ENCODE measurements at places on chromosomes 16 and 17.

DNA sequence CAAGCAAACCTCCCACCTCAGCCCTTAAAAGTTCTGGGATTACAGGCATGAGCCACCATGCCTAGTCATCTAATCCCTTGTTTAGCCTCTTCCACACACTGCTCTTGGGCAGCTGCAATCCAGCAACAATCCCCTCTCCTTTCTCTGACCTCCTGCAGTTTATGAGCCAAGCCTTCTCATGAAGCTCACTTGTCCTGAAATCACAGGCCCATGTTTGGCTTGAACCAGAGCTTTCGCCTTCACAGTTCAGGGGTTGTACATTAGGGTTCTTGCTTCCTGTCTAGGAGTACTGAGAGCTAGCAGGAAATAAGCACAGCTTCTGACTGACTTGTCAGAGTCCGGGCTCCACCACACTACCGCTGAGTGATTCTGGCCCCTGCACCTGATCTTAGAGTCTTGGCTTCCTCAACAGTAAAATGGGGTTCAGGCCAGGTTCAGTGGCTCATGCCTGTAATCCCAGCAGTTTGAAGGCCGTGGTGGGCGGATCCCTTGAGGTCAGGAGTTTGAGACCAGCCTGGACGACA, 16.3 kb downstream of the ERAL1 start:
- DNase-seq: no peak

DNA sequence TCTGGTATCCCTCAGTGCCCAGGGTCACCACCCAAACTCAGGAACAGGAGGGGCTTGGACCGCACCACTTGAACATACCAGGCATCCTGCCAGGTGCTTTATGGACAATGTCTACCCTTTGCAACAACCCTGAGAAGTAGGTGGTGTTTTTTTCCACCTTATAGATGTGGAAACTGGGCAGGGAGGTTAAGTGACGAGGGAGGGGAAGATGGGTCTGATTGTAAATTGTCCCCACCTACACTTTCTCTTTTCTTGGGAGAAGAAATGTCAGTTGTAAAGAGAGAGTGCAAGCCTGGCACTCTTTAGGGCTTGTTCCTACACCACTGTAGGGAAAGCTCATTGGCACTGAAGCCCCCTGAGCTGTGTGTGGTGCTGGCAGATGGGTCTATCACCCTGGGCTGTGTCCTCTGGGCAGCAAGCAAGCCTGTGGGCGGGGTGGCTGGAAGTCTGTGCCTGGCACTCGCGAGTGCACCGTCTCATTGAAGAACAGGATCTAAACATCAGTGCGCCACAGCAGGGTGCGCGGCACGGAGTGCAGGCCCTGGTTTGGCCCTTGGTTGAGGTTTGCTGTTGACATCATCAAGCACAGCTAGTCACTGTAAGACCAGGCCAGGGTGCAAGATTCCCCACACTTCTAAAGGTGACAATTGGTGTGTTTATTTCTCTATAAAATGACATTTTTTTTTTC, 15.1 kb downstream of the NOD2 start:
- no peak for DNase-seq

DNA sequence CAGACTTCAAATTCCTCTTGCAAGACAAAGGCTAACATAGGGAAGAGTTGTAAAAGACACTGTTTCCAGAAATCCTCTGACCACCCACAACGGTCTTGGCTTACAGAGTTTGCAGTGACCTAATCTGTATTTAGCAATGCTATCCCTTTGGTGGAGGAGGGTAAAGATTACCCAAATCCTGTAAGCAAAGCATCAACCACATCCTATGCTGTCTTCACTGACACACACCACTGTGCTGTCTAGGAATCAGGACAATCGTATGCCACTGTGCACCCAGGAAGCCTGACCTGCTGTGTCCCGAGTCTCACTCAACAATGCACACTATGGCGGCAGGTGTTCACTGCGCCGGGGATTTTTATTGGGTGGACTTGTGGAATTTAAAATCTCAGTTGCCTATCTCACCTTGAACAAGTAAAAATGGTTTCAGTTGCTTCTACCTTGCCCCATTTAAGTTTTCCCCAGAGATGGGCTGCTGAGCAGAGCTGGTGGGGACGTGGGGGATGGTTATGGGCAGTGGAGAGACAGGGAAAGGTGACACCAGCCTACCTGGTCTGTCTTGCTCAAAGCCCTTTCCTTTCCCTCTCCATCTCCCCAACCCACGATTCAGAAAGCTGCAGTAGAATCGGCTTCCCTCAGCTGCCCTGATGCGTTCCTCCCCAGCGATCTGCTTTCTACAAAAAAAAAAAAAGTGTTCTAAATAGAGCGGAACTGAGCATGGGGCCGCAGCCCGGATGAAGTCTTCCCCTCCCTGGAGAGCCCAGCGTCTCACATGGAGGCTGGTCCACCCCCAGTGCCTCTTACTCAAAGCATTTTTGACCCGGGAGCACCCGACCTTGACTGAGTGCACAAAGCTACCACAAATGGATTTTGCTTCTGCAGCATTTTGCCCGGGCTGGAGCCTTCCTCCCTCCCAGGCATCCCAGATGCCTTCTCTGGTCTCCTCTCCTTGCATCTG, 271.5 kb downstream of the SOX9 start:
- peak; percentile 86 for DNase-seq

DNA sequence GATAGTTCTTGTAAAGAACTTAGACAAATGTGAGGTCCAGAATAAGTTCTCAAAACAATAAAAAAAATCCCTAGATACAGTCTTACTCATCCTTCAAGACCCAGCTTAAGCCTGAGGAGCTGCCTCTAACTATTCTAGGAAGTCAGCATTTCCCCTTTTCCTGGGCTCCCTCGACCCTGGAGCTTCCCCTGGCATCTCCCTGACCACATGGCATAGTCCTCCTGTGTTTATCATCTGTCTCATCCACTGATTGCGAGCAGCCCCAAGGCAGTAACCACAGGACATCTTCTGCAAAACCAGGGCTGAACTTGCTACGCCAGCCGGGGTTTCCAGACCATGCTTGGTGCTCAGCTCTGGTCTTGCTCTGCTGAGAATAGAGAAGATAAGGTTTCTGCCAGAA, 36.7 kb upstream of the NLRP1 start:
- DNase-seq: no peak

DNA sequence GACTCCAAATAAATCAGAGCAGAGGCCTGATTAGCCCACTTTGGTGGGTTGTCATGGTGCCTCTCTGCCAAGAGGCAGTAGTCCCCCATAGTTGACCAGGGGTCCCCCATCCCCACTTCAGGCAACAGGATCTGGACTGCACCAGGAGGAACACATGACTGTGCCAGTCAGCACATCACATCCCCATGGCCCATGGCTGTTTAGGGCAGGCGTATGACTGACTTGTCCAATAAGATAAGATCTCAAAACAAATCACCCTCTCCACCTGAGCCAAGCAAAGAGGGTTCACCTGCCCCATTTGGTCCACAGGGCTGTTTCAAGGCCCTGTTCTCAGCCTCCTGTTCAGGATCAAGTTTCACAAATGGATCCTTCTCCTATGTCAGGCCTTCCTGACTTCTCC, 93.3 kb downstream of the C16orf78 start:
- no peak for DNase-seq

- DNase-seq: no peak
Observed at GRCh38 chr16:7227229-7227721, 105.4 kb upstream of the RBFOX1 start.

DNA sequence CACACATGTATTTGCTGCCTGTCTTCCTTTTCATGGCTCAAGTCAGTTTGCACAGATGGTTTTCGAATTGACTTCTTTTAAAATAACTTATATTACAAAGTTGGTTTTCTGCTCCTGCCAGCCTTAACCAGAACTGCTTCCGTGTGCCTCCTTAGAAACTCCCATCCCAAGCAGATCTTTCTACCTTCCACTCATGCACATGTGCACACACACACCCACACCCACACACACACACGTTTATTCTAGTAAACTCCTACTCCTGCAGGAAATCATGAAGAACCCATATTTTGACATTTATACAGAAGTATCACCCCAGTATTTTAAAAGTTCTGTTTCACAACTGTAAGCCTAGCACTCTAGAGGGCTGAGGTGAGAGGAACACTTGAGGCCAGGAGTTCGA, 329.5 kb upstream of the SOX9 start:
- no peak for DNase-seq

- no peak for DNase-seq
Observed at GRCh38 chr16:85579923-85580580, 33.1 kb upstream of the GSE1 start.

DNA sequence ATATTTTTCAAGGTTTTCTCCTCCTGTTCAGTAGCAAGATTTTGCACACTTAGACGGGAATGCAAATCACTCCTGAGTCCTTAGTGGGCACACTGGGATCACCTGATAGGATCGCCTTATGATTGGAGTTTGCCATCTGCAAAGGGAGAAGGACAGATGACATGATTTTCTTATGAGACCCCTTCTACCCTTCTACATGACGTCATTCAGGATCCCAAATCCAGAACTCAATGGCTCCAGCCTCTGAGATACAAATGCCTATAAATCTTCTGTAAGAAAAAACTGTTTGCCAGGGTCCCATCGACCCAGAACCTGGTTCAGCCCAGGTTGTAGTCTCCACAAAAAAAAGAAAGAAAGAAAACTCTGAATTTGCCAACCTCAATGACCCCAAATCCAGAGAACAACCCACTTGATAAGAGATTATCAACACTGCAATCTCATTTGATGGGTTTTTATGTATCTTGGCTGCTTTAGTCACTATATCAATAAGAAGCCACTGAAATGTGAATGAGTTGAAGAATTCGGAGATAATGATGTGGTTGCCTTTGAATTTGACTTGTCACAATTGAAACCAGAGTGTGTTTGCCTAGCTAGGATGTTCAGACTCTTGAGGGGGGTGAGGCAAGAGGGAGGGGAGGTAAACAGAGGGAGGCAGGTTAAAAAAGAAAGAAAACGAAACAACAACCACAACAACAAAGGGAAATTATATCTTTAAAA, 6.7 kb downstream of the ZNF423 start:
- DNase-seq: no peak

DNA sequence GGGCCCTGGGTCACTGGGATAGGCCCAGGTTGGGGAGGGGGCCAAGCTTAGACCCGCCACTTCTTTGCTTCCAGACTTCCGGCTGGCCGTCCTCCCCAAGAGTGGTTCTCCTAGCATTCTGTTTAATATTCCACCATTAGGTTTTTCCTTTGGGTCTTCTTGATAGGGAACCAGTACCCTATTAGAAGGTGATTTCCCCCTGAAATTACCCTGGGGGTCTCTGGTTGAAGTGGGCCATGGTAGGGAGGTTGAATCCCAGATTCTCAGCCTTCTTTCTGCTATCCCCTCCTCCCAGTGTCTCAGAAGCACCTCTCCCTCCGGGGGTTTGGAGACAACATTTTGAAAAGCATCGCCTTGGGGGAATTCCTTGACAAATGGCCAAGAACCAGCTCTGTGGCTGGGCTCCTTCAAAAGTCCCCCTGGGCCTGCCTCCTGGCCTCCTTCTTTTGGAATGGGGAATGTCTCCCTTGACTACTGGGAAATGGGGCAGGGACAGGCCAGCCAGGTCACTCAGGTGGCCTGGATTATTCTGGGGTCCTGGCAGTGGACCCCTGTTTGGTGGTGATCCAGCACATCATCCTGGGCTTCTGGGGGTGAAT, 5.7 kb downstream of the LASP1 start:
- peak; percentile 61 for DNase-seq

DNA sequence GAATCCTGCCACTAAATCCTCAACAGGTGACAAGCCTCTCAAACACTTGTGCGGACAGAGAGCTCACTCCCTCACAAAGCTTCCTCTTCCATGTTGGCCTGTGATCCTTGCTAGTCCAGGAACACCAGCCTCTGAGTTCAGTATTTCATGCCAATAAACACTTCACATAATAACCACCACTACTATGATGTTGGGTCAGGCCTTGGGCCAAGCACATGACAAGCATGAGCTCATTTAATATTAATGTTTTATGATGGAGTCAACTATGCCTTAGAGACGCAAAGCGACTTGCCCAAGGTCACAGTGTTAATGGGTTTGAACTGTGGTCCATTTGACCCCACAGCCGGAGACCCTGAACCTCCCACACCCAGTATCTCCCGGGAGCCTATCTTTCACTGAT, 129.1 kb downstream of the GAS7 start:
- no peak for DNase-seq

GRCh38 chr17:158379-158778, 21.0 kb downstream of the SCGB1C2 start:
- DNase-seq: no peak

- no peak for DNase-seq
Observed at GRCh38 chr16:57708168-57708567, 13.6 kb downstream of the DRC7 start.

DNA sequence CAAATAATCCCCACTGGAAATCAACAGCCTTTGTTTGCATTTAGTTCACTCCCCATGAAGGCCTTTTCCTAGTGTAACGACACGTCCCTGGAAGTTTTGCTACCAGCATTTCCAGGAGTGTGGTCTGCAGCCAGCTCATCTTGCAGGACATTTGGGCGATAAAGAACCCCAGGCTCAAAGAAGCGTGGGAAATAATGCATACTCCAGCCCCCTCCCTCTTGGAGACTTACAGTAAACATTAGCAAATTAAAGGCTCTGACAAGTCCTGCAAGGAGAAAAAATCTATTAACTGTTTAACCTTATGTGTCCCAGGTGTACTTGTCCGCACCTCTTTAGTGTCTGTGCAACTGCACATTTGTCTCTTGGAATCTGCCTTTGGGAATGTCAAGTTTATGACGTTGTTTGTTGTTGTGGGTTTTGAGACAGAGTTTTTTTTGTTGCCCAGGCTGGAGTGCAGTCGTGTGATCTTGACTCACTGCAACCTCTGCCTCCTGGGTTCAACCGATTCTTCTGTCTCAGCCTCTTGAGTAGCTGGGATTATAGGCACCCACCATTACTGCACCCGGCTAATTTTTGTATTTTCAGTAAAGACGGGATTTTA, 131.1 kb downstream of the ABCC1 start:
- DNase-seq: no peak

DNA sequence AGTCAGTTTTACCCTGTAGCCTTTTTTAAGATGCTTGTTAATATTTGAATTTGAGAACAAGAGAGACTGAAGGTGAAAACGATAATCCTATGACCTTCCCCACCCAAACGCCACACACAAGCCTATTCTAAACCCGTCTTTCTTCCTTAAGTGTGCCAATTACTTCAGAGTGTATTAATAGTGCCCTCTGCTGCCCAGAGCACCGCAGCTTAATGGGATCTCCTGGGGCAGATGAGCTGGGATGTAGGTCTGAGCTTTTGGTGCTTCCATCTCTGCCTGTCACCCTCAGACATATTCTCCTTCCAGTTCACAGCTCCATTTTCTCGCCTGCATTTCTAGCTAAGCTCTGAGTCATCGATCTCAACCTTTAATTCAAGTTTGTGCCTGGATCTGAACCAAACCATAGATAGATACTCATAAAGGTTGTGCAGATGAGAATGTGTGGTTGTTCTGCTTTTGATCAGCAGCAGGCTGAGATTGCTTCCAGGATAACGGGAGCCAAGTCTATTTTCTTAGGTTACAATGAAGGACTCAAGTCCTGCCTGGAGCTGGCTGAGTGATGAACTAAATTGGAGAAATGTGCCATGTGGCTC, 46.4 kb upstream of the CDH13 start:
- DNase-seq: peak; percentile 29
